ENCODE measurements at places on chromosomes 7 and 10.

DNA sequence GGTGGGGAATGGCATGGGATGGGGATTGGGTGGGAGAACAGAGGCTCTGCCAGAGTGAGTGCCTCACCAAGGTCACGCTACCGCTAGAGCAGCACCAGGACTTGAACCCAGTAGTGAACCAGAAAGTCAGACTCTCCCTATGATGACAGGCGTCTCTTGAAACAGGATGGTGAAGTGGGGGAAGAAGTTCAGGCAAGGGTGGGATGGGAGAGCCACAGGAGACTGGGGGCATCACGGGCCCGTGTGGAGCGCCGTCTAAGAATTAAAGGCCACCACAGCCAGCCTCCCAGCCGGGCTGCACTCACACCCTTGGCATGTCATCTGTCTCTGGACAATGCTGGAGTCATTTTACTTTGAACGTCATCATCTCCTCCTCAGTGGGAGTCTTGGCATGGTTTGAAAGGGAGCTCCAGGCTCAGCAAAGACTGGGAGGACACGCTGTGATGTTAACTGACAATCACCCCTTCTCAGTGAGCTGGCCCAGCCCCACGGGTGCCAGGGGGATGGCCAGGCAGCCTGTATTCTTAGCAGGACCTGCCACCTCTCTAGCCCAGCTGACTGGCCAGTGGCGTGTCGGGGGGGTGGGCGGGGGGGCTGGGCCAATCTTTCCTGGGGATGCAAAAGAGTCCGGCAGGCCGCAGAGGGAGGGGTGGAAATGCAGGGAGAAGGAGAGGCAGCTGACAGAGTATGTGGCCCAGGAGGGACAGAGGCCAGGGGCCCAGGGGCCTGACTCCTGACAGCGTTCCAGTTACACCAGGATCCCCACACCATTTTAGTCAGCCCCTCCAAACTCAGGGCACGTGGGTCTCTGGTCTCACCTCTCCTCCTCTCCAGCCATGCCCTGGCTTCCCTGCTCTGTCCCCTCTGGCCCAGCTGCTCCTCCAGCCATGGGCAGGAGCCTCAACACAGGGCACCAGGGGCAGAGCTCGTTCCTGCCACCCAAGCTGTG is 96.2 kb downstream of the VOPP1 start:
- no peak for DNase-seq

- no peak for DNase-seq
Observed at GRCh38 chr10:121337427-121337826, 260.8 kb downstream of the FGFR2 start.

GRCh38 chr10:127254276-127254675 is 57.9 kb upstream of the INSYN2A start:
- no peak for DNase-seq

GRCh38 chr10:46050941-46051623 is 5.0 kb upstream of the MSMB start:
- no peak for DNase-seq

GRCh38 chr7:127892488-127893314 is 138.5 kb downstream of the LRRC4 start:
- no peak for DNase-seq

GRCh38 chr7:4164556-4164955 is 517.5 kb upstream of the FOXK1 start:
- DNase-seq, result no peak

GRCh38 chr7:43785420-43785819 is 26.9 kb downstream of the BLVRA start:
- DNase-seq, result no peak

DNA sequence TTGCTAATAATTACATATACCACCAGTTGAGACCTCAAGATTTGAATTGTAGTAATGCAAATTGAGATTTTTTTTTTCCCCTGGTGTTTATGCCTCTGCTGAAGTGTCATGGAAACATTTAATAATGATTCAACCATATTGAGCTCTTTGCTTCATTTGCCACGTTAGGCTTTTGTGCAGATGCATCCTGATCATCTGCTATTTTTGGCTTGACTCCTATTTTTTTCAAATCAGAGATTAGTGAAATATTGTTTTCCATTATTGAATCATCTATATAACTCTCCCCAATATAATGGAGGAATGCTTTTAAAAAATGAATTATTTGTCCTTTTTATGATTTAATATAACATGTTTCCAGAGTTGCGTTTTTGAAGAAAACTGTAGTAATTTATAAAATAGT is 115.1 kb downstream of the SRI start:
- no peak for DNase-seq

DNA sequence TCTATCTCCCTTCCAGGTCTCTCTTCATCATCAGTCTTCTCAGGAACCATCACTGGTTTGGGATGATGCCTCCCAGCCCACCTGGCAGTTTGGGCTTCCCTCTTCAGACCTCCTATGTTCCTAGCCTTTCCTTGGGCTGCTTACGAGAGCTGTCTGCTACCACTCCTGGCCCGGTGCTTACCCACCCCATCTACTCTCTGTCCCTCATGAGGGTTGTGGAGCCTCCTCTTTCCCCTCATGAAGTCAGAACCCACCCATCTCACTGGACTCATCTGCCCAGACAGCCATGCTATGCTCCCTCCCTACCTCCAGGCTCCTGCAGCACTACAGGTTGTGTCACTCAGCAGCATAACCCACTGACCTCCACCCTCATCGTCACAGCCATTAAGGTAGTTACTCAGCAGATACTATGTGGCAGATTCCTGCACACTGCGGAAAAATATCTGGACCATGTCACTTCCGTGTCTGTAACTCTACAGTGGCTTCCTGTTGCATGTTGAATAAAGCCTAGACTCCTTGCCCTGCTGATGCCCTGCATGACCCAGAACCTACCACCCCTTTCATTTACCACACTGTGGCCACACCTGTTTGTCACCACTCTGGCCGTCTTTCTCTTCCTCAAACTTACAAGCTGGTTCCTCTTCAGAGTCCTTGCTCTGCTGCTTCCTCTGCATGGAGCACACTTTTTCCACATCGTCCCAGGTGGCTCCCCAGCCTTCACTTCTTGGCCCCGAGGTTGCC is 2.0 kb downstream of the DBNL start:
- peak; percentile 12 for DNase-seq

DNA sequence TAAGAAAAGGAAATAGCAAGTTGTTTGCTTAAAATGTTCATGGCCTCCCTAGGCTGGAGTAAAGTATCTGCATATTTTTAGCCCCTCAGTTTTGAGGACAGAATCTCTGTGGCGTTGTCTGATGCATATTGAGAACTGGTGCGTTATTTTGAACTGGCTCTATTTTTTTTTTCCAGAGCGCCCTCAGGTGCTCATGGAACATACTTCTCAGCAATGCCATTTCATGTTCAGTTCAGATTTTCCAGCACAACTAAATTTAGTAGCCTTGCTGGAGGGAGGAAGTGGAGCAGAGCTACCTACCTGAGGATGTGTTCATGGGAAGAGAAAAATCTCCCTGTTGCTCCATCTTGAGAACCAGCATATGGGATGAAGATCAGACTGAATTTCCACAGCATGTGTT is 870.5 kb downstream of the LRMDA start:
- DNase-seq, result no peak

DNA sequence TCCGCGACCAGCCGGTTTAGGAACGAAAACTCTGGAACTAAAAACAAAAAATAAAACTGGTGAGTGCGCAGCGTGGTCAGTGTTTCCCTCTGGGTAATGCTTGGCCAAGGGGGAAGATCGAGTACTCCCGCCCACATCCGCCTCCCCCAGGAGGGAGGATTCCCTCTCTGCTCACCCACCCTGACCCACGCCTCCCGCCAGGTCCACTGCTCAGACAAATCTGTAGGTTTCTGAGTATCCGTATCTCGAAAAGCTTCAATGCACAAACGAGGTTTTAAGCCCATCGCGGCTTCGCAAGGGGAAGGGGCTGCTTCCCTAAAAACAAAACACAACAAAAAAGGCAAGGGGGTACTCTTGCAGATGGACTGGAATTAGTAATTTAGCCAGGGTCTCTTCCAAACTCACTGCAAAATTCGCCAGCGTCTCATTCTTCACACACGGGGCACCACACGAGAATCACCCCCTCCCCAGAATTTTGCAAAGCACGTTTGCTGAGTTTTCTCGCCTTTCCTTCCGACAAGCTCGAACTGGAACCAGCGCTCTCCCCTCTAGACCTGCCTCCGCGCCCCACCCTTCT is 75.2 kb downstream of the INSIG1 start:
- DNase-seq, result no peak

All from CD4-positive, alpha-beta T cell (primary cell).